ENCODE measurements at places on chromosomes 2 and 18. TPM values are rescaled to one million over a fixed set of nuclear protein-coding genes. Genes with fewer than 3 reads are reported as not detected.

DNA sequence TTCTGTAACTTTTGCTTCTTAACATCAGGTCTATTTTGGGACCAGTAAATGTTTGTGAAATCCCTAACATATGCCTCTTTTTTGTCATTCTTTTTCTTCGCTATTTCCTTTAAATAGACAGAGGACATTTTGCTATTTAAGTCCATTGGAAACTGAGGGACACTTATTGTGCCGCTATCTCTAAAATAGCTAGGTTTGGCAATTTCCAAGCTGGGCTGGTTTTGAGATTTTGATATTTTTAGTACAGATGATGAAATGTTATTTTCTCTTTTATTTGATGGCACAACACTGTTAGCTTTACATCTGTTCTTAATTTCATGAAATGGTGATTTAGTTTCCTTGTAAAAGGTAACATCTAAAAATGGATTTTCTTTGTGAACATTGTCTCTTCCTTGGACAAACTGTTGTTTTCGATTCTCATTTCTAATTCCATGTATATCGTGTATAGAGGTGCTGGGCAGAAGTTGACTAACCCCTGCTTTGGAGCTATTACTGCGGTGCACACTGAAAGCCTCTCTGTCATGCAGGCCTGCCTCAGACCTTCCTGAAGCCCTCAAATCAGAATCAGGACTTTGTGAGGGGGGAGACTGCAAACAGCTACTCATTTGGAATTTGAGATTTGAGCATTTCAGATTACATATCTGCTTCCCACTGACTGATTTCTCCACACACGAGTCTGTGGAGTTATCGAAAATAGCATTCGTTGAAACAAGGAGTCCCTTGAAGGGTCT is 594 bp downstream of the RAD51AP2 start:
- peak overlapping the region; percentile 81 for H3K4me3 ChIP-seq
- peak; percentile 53 for DNase-seq
- H3K36me3 ChIP-seq = no peaks in the 10 kb centered on the region
- H3K4me1 ChIP-seq = peaks cover 12% of the 10 kb centered on the region
- H3K27ac ChIP-seq = peak overlapping the region; percentile 59
- no peaks in the 10 kb centered on the region for H3K27me3 ChIP-seq

Gene CROCC2
- total RNA-seq = under 0.01 TPM

- H3K4me1 ChIP-seq = no peaks in the 10 kb centered on the region
- H3K27ac ChIP-seq = no peak overlapping the region
Measured at GRCh38 chr2:205563646-205564045, 118.7 kb upstream of the NRP2 start.

DNA sequence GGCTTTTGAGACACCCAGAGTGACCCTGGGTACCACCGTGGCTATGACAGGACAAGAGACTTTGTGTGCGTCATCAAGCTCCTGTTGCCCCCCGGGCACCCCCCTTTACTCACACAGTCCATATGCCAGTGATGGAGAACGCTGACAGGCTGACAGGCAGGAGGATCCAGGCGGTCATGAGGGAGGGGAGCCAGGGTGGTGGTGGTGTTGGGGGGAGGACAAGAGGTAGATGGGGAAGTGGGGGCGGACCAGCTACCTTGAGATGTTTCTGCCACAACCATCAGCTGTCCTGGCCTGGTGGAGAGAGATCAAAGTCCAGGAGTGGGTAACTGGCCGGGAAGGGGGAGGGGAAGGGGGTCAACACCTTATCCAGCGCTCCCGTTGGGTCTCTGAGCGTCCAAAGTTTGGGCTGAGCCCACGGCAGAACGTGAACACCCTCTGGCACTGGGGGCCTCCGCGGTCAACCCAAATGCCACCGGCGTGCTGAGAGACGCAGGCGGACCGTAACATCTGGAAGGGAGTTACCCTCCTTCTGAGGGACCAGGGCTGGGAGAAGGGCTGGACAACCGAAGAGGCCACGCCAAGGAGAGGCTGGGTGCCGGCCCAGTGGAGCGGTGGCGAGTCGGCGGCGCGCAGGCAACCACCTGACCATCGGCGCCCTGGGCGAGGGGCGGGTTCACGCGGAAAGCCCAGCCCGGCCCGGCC is 575 bp downstream of the TMEM150A start:
- H3K4me1 ChIP-seq = peaks cover 35% of the 10 kb centered on the region
- H3K36me3 ChIP-seq = peaks cover 8% of the 10 kb centered on the region

GRCh38 chr2:64629329-64629781 is 24.4 kb downstream of the SERTAD2 start:
- H3K27me3 ChIP-seq = no peaks in the 10 kb centered on the region
- DNase-seq = no peak
- no peak overlapping the region for H3K4me3 ChIP-seq

DNA sequence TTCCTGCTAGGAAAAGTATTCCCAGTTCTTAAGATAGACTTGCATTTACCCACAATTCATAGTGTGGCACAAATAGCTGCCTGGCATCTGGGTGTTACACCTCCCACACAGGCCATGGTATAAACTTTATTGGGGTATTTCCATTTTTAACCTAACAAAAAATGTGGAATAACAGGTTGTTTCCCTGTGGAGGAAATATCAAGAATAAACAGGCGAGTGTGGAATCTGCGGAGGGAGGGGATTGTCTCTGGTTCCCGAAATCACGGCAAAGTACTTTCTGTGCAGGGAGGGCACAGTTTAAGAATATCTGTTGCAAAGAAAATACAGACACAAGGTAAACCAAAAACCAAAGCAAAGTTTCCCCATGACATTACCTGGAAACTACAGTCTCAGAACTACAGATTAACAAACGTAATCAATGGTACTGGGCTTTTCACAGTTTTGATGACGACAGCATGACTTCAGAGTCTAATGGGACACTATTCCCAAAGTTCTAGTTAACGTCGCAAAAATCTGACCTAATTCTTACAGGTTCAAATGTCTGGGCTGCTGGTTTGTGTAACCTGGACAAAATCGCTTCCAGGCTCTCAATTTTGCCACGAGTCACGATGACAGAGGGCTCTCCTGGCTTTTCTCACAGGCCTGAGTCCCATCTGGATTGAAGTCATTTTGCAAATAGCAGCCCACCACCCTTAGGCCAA is 1.4 kb downstream of the STARD7 start:
- no peaks in the 10 kb centered on the region for H3K36me3 ChIP-seq
- peak overlapping the region; percentile 95 for H3K4me3 ChIP-seq
- peak; percentile 69 for DNase-seq
- peaks cover 55% of the 10 kb centered on the region for H3K4me1 ChIP-seq
- no peaks in the 10 kb centered on the region for H3K27me3 ChIP-seq

GRCh38 chr2:112788653-112789052 is 4.4 kb upstream of the IL1A start:
- DNase-seq = no peak
- no peaks in the 10 kb centered on the region for H3K27me3 ChIP-seq
- H3K4me3 ChIP-seq = no peak overlapping the region
- H3K27ac ChIP-seq = no peak overlapping the region
- no peaks in the 10 kb centered on the region for H3K36me3 ChIP-seq

DNA sequence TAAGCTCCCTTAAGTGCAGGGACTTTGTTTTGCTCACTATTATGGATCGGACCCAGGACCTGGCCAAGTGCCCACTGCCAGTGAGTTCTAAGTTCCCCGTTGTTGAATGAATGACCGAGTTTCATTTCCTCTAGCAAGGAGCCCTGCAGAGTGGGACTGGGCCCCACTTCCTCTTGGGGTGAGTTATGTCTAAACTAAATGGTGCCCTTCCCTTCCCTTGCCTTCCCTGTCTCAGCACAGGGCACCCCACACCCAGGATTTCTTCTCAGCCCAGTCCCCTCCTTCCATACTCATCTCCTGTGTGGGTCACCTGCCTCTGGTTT is 195.3 kb upstream of the HS6ST1 start:
- no peak for DNase-seq
- H3K4me1 ChIP-seq = peaks cover 4% of the 10 kb centered on the region
- no peak overlapping the region for H3K4me3 ChIP-seq
- H3K27me3 ChIP-seq = no peaks in the 10 kb centered on the region
- H3K27ac ChIP-seq = no peak overlapping the region

DNA sequence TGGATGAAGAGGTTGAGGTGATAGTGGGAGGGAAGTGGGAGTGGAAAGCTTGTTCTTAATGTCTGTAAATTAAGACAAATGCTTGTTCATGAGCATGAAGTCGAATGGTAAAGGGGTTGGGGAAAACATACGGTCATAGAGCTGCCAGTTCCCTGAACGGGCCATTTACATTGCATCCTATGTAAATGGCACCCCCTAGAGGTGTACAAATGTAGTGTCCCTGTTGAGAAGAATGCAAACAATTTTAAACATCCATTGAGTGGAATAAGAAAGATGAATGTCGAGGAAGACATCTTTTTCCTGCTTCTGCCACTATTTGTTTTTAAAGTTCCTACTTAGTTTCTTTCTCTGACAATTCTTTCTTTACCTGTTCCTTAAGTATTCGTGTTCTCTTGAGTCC is 155.7 kb downstream of the RDH14 start:
- H3K36me3 ChIP-seq = no peaks in the 10 kb centered on the region
- H3K27ac ChIP-seq = no peak overlapping the region
- H3K27me3 ChIP-seq = no peaks in the 10 kb centered on the region
- peaks cover 17% of the 10 kb centered on the region for H3K4me1 ChIP-seq
- no peak for DNase-seq

Gene MAL
- not detected for total RNA-seq

DNA sequence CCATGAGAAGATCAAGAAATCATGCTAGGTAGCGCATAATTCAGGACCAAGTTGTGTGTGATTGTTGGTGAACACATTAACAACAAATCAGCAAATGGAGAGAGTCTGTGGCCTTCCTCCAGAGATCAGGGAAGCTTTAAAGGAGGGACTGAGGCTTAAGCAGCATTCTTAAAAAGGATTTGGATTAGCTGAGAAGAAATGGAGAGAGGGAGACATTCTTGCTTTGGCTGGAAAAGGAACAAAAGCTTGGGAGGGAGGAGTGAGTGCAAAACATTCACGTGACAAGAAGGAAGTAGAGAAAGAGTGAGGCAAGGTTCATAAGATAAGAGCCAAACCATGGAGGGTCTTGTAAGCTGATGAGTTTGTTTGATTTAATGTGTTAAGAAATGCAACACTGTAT is 75.6 kb downstream of the SRD5A2 start:
- no peaks in the 10 kb centered on the region for H3K27me3 ChIP-seq
- no peaks in the 10 kb centered on the region for H3K4me1 ChIP-seq
- no peak overlapping the region for H3K4me3 ChIP-seq
- no peaks in the 10 kb centered on the region for H3K36me3 ChIP-seq

DNA sequence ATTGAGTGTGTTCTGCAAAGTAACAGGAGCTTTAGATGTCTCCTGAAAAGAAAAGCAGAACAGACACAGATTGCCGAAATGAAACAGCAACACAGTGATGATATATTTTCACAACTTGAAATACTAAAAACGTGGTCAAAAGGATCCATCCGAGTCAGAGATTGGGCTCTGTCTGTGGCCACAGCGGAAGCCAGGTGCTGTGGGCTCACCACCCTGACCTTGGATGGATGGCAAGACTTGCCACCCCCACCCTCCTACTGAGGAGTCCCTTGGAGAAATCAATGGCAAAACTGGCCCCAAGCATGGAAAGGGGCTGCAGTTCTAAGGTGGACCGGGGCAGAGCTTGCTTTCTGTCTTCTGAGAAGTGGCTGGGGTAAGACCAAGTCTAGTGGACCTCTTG is 31.4 kb upstream of the ACKR3 start:
- H3K4me3 ChIP-seq = no peak overlapping the region
- H3K27ac ChIP-seq = no peak overlapping the region
- H3K36me3 ChIP-seq = no peaks in the 10 kb centered on the region
- no peaks in the 10 kb centered on the region for H3K4me1 ChIP-seq

All from GM23248 (cell line).